AG08396 (cell line): ENCODE measurements at places on chromosomes 2 and 18.

- DNase-seq, result no peak
Measured at GRCh38 chr2:11559066-11559785, 25.4 kb downstream of the GREB1 start.

- DNase-seq, result no peak
Measured at GRCh38 chr18:13376841-13377351, 158.3 kb downstream of the LDLRAD4 start.

GRCh38 chr2:213221957-213222356 is 62.3 kb upstream of the SPAG16 start:
- DNase-seq, result no peak

- DNase-seq, result no peak
Measured at GRCh38 chr2:83016343-83017110, 1442.6 kb downstream of the SUCLG1 start.

- no peak for DNase-seq
Measured at GRCh38 chr2:228056293-228057097, 125.0 kb downstream of the SPHKAP start.

- peak; percentile 18 for DNase-seq
Measured at GRCh38 chr2:202221873-202222272, 16.5 kb downstream of the SUMO1 start.

GRCh38 chr2:67717692-67718091 is 320.6 kb downstream of the ETAA1 start:
- no peak for DNase-seq

GRCh38 chr2:9336241-9336575 is 87.1 kb downstream of the ITGB1BP1 start:
- DNase-seq, result no peak

- no peak for DNase-seq
Measured at GRCh38 chr2:162215162-162215561, 28.1 kb downstream of the FAP start.

DNA sequence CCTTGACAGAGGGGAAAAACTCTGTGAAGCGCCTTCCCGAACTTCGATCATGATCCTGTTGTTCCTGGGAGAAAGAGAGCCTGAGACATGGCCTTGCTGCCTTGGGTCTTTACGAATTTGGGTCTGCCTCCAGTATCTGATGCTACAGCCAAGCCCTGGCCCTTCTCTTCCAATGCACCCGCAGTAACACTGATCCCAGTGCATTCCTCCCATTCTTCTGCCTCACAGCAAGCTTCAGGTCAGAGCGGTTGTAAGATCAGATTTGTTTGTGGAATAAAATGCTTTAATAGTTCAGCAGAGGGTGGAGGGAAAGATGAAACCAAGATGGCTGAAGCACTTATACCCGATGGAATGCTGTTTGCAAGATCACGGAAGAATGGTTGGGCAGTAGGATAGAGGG is 196.7 kb upstream of the SIX2 start:
- DNase-seq, result no peak

- DNase-seq, result no peak
Measured at GRCh38 chr2:239607517-239608191, 206.8 kb upstream of the HDAC4 start.

GRCh38 chr2:9398881-9399780 is 24.2 kb downstream of the ITGB1BP1 start:
- DNase-seq, result no peak

- no peak for DNase-seq
Measured at GRCh38 chr18:56479841-56480240, 158.6 kb downstream of the TXNL1 start.

GRCh38 chr18:48106976-48107781 is 176.7 kb upstream of the SMAD2 start:
- DNase-seq, result no peak

DNA sequence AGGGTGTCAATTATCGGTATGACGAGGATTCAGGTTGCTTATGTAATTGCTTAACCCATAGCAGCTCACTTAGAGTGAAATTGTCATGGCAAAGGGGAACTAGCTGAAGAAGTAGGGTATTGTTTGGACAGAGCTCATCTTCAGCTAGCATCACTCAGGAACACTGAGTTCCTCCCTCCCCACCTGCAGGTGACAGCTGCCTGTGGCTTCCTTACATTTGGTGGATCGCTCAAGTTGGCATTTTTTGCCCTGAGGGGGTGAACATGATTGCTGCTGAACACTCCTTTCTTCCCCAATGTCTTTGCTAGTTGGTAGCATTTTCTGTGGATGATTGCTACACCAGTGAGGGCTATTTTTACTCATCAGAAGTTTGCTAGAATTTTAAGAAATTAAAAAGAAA is 86.7 kb upstream of the THUMPD2 start:
- DNase-seq, result no peak

GRCh38 chr2:28583899-28584553 is 88.2 kb downstream of the PLB1 start:
- DNase-seq, result peak; percentile 88

DNA sequence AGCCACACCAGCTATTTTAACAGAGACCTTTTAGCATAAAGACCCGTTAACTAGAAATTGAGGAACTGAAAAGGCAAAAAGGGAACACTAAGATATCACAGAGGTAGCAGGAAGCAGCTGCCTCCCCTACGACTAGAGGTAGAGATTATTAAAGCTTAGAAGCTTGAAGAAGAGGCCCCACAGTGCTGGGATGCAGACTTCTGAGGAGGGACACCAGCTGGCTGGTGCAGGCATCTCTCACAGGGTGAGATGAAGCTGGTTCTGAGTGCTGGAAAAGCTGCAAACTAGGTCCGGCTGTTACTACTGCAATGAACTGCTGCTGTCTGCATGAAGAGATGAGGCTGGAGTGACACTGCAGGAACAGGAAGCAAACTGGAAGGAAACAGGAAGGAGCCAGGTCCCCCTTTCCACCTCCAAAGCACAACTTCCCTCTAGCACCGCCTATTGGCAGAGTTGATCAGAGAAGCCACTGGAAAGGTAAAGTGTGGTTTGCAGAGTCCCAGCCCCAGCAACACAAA is 61.2 kb upstream of the MRPS9 start:
- no peak for DNase-seq

- no peak for DNase-seq
Measured at GRCh38 chr2:162839419-162839818, 852 bp upstream of the KCNH7 start.

DNA sequence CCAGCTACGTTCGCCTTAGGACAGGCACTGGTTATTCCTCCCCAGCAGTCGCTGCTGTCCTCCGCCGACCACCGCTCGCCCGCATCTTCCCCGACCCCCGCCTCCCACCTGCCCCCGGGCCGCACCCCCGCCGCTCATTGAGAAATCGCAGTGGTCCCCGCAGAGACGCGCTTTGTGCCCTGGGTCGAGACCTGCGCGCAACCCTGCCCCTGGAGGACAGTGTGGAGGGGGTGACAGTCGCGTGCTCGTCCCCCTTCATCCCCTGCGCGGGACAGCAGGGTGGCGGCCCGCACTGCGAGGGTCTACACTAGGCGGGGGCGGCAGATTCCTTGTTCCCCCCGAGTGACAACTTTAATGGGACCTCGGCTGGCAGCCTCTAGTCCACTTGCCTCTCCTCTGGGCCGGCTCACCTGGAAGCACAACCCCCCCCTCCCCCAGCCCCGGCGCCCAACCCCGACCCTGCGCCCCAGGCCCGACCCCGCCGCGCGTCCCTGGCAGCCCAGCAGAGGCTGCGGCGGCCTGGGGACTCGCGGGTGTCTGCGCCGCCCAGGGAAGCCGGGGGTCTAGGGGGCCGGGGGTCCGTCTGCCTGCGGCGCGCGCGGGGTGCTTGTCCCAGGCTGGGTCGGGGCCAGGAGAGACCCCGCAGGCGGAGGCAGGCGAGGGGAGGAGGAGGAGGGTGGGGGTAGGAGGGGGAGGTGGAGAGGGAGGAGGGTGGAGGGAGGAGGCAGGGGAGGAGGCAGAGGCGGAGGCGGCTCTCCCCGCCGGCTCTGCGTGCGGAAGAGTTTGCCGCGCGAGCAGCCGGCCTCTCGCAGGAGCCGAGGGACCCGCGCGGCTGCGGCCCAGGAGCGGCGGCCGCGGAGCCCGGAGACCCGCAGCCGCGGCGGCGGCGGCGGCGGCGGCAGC is at the start of gene NPAS2:
Gene NPAS2, plus strand, starts transcription at position 770 of the 903 bp plus-strand sequence. CDS start 84,616 bp downstream, outside the sequence.
- no peak for DNase-seq

DNA sequence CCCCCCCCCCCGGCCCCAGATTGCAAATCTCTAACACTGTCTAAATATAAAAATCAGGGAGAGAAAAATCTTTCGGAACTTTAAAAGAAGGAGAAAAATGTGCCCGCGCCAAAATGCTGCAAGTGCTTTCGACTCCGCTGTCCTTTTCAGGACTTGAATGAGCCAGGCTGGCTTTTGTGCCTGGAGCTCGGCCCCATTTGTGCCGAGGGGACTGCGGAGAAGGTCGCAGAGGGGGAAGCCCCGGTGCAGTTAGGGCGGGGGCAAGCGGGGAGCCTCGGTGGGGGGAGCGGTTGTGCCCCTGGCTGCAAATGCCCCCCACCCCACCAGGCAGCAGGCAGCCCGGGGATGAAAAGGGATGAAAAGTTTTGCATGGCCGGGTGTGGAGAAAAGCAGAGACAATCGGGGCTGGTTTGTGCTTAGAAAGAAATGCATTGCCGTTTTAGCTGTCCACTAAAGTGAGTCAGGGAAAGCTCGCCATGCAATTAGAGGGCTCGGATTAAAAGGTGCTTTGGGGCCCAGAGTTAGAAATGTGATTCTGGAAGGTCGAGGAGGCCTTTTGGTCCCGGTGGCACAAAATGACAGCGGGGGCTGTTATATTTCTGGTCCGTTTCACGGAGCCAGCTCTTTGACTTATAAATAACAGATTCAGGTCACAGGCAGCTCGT is 1.6 kb downstream of the INHBB start:
- peak; percentile 50 for DNase-seq

GRCh38 chr18:25433590-25433989 is 81.6 kb upstream of the ZNF521 start:
- DNase-seq, result no peak

DNA sequence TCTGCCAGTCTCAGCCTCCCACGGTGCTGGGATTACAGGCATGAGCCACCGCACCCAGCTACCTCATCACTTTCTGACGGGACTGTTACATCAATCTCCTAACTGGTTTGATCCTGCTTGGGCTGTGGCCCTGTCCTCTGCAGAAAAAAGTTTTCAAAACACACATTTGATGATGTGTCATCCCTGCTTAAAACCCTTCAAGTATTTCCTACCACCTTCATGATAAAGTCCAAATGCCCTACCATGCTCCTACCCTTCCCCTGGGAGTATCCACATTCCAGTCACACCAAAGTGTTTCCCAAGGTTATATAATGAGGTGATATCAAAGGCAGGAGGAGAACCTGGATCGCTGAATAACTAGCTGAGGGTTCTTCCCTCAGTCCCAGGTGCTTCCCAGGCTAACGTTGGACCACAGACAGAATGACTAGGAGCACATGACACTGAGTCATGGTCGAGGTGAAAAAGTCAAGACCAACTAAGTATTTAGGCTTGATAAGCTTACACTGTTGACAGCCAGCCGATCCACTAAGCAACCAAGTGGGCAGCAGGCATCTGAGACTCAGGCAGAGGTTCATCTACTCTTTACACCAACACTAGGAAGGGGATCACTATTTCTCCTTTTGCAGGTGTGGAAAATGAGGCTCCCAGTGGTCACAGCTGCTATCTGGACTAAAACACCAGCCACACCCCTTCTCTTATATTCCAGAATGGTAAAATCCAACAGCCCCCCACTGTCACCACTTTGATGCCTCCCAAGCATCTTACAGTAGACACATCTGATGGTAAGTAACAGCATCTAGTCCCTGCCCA is 31.8 kb downstream of the CYRIA start:
- DNase-seq, result no peak
